ENCODE measurements at places on chromosomes 4 and X.

DNA sequence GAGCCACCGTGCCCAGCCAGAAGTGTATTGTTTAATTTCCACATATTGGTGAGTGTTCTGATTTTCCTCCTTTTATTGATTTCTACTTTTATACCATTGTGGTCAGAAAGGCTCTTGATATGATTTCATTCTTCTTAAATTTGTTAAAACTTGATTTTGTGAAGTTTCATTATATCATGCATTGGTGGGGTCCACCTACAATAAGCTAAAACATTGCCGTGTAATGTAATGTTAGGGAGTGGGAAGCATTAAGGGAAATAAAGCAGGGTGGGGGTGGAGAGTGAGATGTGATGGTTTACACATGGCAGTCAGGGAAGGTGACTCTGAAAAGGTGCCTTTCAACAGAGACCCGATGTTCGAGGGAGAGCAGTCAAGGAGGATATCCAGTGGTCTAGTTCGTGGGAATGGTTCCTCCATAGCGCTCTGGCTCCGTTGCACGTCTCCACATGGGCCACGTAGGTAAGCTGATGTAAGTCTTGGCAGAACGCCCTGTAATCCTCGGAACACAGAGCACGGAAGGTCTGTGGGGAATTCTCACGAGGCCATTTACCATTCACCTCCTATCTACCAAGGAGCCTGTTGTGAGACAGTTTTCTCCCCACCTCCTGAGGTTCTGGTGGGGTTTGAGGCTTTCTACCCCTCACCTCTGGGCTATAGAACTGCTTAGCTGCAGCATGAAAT lies 7.7 kb upstream of the WDR13 start:
- DNase-seq: peak; percentile 19

GRCh38 chr4:47838445-47838844 lies 578 bp upstream of the CORIN start:
- peak; percentile 2 for DNase-seq

GRCh38 chr4:54067166-54067565 lies 2.8 kb upstream of the CHIC2 start:
- no peak for DNase-seq

DNA sequence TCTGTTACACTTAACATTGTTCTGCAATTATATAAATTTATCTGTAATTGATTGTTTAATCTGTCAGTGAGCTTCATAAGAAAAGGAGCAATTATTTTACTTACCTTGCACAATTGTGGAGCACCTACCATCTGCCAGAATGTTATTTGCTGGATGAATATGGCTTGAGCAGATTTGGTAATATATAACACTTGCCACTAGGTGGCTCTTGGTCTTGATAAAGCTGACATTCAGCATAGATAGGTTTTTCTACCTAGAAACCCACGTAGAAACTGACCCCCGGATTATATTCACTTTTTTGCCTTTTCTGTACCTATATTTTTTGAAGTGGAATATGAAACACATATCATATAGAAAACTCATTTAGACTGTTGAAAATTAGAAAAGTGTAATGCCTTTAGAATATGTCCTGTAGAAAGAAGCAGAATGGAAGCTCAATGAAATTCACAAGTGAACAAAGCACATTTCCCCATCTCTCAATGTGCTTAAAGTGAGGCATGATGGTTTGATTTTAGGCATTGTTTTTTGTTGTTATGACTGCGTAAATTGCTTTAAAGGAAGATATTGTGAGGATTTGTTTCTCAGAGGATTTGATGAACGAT lies 9.5 kb downstream of the RBPJ start:
- peak; percentile 88 for DNase-seq

DNA sequence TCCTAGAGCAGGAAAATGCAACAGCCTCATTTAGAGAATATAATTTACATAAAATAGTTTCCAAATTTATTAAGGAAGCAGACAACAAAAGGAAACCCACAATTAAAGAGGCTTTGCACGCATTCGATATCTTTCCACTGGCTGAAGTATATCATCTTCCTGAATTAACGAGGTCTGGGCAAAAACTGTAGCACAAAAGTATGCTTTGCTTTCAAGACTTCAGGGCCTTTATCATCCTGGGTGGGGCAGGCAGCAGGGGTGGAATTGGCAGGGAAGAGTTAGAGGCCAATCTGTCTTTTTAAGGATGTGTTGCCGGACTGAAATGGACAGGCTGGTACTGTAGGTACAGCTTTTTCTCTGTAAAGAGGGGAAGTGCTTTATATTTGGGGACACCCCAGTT lies 17.0 kb upstream of the STX18 start:
- no peak for DNase-seq

- no peak for DNase-seq
Observed at GRCh38 chrX:116276261-116276660, 105.7 kb downstream of the AGTR2 start.

DNA sequence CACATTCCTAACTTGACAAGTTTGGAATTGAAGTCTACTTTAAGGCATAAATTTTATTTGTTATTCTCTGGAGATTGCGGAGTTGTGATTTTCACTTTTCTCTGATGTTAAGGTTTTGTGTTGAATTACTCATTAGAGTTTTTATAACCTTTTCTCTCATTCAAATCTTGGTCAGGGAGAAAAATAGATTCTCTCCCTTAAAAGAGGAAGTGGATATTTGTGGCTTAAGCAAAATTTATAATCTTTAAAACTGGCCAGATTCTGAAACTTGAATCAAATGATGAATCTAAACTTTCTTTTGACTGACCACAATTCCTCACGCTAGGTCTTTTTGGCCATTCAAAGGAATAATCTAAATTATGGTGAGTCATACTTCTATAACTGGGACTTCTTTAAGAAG lies 361.4 kb downstream of the TEX13C start:
- DNase-seq: no peak

GRCh38 chr4:42412251-42412650 lies 15.0 kb downstream of the SHISA3 start:
- no peak for DNase-seq

- DNase-seq: peak; percentile 83
Observed at GRCh38 chr4:52870225-52870624, 8.1 kb downstream of the RASL11B start.

- no peak for DNase-seq
Observed at GRCh38 chr4:77220828-77221613, 64.0 kb downstream of the CCNG2 start.

- no peak for DNase-seq
Observed at GRCh38 chr4:140255467-140255866, 101.5 kb upstream of the MAML3 start.

GRCh38 chr4:101262683-101263082 lies 84.6 kb downstream of the PPP3CA start:
- no peak for DNase-seq

DNA sequence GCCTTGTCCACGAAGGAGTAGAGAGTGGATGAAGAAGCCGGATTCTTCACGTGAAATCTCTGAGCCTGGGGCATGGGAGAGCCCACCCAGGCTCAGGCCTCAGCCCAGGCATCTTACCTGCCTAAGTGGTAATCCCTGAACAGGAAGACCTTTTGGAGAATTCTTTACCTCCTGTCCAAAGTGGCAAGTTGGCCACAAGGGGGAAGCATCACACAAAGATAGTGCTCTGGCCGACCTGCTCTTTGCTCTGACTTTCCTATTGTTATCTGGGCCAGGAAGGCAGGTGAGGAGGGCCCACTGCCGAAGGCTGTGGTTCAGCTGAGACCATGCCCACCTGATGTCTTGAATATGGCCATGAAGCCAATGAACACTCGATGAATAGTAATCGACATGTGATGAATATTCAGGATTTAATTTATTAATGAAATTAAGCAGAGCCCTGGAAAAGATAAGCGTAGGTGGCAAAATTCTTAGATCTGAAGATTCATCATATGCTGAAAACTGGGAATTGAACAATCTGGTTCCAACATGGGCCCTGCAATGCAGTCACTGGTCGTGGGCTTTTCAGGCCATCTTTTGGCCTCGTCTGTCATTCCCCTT lies 93.8 kb downstream of the PDGFRA start:
- DNase-seq: peak; percentile 56

DNA sequence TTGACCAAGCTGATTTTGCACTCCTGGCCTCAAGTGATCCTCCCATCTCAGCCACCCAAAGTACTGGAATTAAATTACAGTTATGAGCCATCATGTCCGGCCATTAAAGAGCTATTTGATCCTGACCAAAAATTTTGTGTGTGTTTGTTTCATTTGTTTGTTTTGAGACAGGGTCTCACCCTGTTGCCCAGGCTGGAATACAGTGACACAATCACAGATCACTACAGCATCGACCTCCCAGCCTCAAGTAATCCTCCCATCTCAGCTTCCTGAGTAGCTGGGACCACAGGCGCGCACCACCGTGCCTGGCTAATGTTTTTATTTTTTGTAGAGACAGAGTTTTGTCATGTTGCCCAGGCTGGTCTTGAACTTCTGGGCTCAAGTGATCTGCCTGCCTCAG lies 82.9 kb upstream of the RBPJ start:
- no peak for DNase-seq

- no peak for DNase-seq
Observed at GRCh38 chrX:129877401-129877800, 28.6 kb upstream of the UTP14A start.

DNA sequence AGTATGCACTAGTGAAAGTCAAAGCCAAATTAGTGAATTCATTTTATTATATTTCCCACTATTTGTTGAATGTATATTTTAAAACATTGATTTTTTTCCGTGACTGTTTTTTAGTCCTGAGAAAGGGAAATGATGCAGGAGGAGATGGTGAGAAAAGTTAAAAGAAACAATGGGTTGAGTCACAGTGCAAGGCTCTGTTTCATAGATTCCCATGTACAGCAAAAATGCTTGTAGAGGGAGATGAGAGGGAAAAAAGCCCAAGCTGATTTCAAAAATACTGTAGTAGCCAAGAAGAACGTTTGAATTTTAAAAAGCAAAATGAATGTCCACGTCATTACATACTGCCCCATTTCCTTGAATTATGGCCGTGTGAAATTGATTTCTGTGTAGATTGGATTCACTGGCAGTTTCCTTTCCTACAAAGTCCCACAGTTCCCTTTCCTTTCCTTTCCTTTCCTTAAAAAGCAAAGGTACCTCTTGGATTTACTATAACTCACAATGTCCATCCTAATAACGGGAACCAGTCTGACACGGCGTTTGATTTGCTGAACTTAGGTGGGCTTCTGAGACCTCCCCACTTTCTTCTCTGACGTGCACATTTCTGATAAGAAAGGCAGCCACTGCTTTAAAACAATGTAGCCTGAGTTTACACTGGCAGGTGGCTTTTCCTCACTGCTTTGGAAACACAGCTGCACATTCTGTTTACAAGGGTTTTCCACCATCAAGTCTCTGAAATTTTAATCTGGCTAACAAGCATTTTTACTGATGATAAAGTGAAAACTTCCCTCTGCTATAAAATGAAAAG lies 63.7 kb downstream of the SPCS3 start:
- DNase-seq: no peak

DNA sequence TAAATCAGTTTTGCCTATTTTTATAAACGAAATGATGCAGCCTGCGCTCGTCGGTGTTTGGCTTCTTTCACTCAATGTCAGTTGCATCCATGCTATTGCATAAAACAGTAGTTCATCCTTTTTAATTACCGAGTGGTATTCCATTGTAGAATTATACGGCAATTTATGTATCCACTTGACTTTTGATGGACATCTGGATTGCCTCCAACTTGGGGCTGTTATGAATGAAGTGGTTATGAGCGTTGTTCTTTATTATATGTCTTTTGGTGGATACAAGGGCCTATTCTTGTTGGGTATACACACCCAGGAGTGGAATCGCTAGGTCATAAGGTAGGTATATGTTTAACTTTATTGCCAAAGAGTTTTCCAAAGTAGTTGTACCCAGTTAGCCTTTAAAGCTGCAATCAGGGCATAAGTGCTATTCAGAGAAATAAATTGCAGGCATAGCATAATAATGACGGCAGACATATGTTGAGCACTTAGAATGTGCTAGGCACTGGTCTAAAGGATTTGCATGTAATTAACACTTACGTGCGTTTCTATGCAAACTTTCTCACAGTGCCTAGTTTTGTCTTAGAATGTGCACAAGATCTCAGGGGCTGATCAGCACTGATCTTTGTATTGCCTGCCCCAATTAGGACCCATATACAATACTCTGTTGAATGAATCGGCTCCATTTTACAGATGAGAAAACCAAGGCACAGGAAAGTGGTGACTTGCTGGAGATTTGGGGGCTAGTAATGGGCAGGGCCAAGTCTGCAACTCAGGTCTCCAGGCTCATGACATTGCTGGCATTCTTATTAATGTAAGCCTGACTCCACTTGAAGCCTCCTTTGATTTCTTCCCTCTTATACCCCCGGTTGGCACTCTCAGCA lies 407.0 kb downstream of the BCOR start:
- DNase-seq: no peak

- no peak for DNase-seq
Observed at GRCh38 chr4:17024425-17024824, 126.0 kb upstream of the LDB2 start.

DNA sequence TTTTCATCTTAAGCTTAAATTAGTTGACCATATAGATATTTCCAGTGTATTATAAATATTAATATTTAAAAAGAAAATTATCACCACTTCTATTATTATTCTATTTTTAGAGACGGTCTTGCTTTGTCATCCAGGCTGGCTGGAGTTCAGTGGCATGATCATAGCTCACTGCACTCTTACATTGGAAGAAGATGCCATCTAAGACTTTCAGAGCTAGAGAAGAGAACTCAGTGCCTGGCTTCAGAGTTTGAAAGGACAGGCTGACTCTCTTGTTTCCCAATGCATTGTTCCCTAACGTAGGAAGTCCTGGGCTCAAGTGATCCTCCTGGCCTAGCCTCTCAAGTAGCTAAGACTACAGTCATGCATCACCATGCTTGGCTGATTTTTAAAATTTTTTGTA lies 75.9 kb downstream of the FIP1L1 start:
- DNase-seq: no peak

- DNase-seq: no peak
Observed at GRCh38 chrX:80810365-80810978, 795 bp upstream of the BRWD3 start.

GRCh38 chr4:141356963-141357335 lies 136.3 kb downstream of the ZNF330 start:
- no peak for DNase-seq

GRCh38 chr4:116055857-116056827 lies 942.7 kb upstream of the NDST4 start:
- DNase-seq: peak; percentile 25

DNA sequence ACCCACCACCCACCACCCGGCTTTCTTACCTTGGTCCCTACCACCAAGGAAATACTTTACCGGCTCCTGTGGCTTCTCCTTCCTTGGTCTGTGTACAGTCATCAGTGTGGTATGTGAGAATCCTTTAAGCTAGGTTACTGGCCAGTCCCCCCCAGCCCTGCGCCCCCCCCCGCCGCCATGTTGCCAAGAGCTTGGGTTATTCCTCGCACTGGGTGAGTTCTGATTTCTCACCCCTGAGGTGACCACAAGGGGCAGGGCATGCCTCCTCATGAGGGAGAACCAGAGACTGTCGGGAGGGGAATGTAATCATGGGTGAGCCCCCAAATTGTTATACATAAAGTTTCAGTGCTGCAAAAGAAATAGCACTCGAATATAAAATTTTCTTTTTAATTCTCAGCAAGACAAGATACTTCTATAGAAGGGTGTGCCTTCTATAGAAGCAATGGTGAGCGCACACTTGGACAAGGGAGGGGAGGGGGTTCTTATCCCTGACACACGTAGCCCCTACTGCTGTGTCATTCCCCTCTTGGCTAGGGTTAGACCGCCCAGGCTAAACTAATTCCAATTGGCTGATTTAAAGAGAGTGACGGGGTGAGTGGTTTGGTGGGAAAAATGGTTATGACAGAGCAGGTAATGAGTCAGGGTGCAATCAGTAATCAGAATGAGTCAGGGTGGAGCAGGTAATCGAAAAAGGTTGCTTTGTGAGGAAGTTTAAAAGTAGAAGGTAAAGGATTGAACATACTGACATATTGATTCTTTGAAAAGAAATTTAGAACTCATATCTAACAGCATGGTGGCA lies 133.2 kb downstream of the KDM6A start:
- no peak for DNase-seq

Data from cerebellar cortex (tissue), 1 donor.